ENCODE measurements at places on chromosomes 12 and 14.

DNA sequence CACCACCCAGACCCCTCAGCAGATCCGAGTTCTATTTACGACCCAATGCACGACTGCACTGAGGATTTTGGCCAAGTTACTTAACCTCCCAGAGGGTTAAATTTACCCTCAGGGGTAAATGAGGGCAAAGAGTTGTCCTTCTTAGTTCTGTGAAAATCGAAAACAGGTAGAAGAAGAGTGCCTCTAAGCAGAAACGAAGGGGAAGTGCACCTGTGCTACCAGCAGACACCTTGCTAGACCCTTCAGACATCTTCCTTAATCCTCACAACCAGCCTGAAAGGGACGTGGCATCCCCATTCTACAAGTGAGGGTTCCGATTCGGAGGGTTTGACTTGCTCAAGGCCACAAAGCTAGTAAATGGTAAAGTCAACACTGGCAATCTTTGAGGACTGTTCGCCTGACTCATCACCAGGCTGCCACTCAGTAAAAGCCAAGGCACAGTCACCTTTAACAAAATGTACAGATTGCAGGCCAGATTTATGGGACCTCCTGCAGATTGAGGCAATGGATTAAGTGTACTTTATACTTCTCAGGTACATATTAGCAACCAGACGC, 1.6 kb downstream of the GSG1 start:
- no peak for DNase-seq

DNA sequence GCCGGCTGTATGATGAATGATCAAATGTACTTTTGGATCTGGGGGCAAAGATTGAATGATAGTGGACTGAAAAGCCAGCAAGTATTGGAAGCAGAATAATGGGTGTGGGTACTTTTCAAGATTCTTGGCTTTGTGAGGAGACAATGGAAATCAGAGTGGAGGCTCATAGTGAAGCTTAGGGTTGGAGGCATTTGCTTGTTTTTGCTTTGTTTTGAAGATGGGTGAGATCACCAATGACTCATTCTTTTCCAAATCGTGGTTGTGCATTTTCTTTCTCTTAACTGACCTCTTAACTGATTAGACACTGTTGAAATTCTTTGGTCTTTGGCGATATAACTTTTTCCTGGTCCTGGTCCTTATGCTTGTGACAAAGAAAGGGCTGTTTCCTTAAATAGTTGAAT, 54.4 kb downstream of the PELI2 start:
- peak; percentile 40 for DNase-seq

GRCh38 chr12:12663644-12664294, 32.2 kb downstream of the GPR19 start:
- no peak for DNase-seq

- no peak for DNase-seq
Observed at GRCh38 chr14:60227291-60227690, 21.7 kb upstream of the PPM1A start.

GRCh38 chr12:55392032-55392795, 8.1 kb upstream of the OR6C65 start:
- DNase-seq, result no peak

DNA sequence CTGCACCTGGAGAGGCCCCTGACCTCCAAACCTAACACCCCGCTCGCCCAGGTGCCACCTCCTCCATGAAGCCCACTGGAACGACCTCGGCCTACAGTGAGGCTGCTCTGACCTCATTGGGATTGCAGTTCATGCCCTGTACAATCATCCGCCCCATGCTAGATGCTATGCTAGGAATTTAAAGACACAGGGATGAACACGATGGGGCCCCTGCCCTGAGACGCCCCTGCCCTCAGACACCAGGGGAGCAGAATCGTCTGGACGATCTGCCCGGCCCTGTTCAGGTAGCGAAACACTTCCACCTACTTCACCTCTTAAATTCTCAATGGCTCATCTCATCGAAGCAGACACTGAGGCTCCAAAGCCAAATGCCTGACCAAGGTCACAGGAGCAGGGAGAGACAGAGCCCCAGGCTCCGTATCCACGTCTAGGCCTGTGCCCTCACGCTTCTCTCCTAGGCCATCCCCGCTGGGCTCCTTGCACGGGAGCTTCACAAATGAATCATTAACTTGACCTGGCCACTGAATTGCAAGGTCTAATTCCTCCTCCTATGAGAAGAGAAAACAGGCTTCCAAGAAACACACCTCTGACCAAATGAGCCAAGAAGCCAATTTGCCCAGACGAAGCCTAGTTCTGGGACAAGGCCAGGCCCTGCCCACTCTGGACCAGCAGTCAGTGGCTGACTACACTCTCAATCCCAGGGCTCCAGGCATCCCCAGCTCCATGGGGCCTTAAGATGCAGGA, 35.2 kb downstream of the SCARB1 start:
- peak; percentile 33 for DNase-seq

DNA sequence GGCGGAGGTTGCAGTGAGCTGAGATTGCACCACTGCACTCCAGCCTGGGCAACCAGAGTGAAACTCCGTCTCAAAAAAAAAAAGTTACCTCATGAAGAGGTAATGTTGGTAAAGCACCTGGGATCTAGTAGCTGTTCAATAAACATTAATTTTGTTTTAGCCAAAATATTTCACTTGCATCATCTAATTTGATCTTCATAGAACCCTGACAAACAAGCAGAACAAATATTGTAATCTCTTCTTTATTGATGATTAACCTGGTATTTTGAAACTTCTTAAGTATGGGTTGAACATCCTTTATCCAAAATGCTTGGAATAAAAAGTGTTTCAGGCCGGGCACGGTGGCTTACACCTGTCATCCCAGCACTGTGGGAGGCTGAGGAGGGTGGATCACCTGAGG, 149.0 kb upstream of the AMIGO2 start:
- no peak for DNase-seq

GRCh38 chr12:26704684-26705460, 128.1 kb downstream of the ITPR2 start:
- DNase-seq, result no peak

GRCh38 chr12:53803194-53803593, 51.4 kb upstream of the CISTR start:
- DNase-seq, result no peak

DNA sequence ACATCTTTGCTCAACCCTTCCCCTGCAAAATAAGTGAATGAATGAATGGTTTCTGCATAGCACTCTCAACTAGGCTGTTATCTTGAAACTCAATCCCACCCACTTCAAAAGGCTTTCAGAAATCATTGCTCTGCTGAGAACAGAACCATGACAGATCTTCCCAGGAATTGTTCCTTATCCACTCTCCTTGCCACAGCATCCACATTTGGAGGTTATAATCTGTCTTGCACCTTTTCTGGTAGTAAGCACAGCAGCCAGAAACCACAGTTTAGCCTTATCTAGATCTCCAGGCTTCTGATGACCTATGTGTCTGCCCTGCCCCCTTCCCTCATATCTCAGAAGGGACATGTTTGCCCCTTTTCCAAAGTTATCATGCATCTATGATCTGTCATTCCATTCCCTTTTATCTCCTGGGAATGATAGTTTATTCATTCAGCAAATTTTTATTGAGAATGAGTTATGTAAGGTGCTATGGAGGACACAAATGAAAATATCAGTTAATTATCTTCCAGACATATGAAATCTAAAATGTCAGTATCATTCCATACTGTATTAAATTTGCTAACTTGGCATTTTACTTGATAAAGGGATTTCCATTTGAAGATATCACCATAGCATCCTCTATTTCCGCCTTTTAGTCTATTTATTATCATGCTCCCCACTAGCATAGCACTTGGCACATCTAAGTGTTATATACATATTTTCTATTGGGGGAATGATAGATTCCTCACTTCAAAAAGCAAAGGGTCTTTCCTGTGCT, 21.4 kb downstream of the LGR5 start:
- no peak for DNase-seq

DNA sequence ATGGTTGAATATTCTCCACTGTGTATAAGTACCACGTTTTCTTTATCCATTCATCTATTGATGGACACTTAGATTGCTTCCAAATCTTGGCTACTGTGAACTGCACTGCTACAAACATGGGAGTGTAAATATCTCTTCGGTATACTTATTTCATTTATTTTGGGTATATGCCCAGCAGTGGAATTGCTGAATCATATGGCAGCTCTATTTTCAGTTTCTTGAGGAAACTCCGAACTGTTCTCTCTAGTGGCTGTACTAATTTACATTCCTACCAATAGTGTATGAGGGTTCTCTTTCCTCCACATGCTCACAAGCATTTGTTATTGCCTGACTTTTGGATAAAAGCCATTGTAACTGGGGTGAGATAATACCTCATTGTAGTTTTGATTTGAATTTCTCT, 623.1 kb upstream of the LRFN5 start:
- peak; percentile 24 for DNase-seq

DNA sequence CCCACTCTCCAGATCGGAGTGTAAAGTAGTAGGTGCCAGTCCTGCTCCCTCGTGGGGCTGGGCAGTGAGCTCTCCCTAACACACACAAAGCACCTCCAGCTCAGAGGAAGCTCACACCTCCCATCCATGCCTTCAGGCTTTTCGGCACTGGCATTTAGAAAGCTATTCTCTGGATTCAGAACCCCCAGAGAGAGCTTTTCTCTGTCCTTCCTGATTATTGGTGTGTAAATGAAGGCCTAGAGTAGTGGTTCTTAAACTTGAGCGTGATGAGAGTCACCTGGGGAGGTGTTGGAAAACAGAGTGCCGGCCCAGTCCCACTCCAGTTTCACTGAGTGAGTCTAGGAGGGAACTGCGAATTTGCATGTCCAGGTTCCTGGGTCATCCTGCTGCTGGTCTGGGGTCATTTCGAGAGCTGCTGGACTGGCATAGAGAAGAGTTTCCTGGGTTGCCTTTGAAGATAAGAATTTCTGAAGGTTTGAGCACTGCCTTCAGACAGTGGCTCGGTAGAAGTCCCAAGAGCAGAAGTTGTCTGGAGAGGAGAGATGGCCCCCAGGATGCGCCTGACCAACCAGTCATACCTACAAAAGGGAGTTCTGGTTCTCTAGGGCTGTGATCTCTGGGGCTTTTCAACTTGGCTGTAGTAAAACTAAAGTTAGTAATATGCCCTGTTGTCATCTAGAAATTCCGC, 15.1 kb downstream of the CD9 start:
- no peak for DNase-seq

DNA sequence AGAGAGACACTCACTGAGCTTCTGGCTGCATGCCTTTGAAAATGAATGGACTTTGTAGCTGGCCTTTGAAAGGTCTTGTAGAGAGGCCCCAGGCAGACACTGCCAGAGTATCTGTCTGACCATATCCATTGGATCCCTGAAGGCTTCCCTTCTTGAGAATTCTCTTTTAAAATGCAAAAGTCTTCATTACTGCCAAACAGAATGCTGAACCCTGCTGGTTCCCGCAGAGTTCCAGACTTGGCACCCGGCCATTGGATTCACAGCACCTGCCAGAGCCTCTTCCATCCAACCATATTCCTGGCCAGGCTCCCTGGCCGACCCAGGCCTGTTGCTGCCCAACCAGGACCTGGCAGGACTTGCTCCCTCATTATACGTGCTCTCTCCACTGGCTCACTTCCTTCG, 182.5 kb downstream of the GXYLT1 start:
- DNase-seq, result no peak

DNA sequence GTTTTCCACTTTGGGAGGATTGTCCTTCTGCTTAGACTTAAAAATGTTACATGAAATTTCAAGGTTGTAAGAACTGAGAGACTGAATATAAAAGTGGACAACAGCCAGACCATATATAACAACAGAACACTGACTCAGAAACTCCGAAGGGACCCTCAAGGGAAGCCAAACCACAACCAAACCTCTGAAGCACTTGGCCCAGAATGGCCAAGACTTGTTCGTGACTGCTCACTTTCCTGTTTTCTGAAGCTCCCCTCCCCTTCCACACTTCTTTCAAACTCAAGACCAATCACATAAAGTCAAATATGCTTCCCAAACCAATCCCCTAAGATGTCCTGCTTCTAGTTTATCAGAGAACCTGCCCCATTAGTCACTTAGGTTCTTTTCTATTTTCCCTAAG, 13.7 kb downstream of the OR6J1 start:
- DNase-seq, result peak; percentile 48

GRCh38 chr12:131408484-131408883, 302.4 kb upstream of the SFSWAP start:
- no peak for DNase-seq

DNA sequence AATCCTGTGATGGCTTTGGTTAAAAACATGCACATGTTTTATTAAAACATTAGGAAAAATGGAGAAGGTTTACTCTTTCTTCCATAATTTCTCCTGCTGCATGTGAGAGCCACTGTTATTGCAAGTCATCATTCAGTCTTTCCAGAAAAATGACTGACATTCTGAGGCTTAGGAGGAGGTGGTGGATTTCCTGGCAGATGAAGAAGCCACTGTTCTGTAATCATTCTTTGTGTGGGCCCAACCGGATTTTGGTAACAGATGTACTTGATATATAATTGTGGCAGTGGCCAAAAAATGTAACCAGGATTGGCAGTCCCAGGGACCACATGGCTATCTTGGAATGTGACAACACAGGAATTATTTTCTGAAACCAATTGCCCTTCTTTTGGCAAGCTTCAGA, 120.2 kb downstream of the DAAM1 start:
- no peak for DNase-seq

GRCh38 chr12:124418791-124419190, 123.9 kb downstream of the RFLNA start:
- no peak for DNase-seq

- DNase-seq, result no peak
Observed at GRCh38 chr14:77144412-77145115, 3.0 kb upstream of the ZDHHC22 start.

GRCh38 chr12:120481022-120481767, 11.6 kb upstream of the SRSF9 start:
- DNase-seq, result no peak

DNA sequence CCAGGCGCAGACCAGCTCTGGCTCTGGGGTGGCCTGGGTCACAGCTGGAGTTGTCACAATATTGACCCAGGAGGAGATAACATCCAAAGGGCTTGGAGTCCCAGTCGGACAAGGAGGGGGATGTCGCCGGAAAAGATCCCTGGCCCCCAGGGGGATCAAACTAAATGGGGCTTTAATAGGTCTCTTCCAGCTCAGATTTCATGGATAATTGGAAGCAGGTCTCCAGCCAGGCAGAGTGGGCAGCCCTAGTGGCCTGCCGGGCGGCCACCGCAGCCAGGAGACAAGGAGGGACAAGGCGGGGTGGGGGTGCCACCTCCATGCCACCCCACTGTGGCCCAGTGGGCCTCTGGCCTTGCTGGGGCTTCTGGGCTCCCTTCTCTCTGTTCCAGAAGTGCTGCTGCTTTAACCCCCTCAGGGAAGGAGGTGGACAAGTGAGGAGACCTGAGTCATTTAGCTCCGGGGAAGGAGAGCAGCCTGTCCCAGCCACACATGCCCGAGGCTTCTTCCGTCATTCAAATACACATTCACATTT, 23.1 kb upstream of the PGF start:
- no peak for DNase-seq

DNA sequence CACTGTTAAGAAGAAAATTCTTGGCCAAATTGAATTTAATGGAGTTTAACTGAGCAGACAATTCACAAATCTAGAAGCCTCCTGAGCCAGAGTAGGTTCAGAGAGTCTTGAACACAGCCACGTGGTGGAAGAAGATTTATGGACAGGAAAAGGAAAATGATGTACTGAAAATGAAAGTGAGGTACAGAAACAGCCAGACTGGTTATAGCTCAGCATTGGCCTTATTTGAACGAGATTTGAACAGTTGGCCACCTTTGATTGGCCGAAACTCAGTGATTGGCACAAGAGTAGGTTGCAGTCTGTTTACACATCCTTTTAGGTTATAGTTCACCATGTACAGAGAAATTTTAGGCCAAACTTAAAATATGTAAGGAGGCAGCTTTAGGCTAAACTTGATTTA, 9.9 kb downstream of the OAS2 start:
- DNase-seq, result no peak

All from fibroblast of the conjunctiva (primary cell).